ENCODE measurements at places on chromosomes 7 and 10. TPM values are rescaled to one million over a fixed set of nuclear protein-coding genes. Genes with fewer than 3 reads are reported as not detected.

CYP2C18 gene
- total RNA-seq = not detected

PON3 gene
- total RNA-seq = not detected

CPED1 gene
- total RNA-seq = 2.2 TPM

RNF133 gene
- 0.26 TPM for total RNA-seq

PITX3 gene
- not detected for total RNA-seq

LEP gene
- total RNA-seq = not detected

DNA sequence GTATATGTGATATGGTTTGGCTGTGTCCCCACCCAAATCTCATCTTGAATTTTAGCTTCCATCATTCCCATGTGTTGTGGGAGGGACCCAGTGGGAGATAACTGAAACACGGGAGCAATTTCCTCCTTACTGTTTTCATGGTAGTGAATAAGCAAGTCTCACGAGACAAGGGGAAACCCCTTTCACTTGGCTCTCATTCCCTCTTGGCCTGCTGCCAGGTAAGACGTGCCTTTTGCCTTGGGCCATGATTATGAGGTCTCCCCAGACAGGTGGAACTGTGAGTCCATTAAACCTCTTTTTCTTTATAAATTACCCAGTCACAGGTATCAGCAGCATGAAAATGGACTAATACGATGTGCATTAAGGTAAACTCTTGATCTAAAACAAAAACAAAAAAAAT, 357.1 kb upstream of the AOAH start:
- H3K36me3 ChIP-seq = no peaks in the 10 kb centered on the region
- H3K4me1 ChIP-seq = no peaks in the 10 kb centered on the region
- H3K4me3 ChIP-seq = no peak overlapping the region

DNA sequence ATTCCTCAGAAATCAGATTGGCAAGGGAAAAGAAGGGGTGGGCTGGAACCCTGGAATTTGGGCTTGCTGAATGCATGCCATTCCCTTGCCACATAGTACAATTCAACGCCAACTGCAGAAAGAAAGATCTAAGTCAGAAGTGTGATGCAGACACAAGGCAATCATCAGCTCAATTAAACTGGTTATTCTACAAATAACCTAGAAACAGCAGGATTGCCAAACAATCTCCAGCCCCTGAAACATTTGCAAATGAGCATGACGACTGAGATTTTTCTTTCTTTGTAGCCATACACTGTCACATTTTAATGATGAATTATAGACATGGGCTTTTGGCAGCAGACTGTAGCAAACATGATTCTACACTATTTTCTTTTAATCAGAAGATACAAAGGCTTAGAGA, 16.5 kb upstream of the CREB5 start:
- no peaks in the 10 kb centered on the region for H3K4me1 ChIP-seq
- no peaks in the 10 kb centered on the region for H3K27me3 ChIP-seq
- no peak overlapping the region for H3K4me3 ChIP-seq
- DNase-seq = no peak
- H3K36me3 ChIP-seq = no peaks in the 10 kb centered on the region
- no peak overlapping the region for H3K27ac ChIP-seq

DNA sequence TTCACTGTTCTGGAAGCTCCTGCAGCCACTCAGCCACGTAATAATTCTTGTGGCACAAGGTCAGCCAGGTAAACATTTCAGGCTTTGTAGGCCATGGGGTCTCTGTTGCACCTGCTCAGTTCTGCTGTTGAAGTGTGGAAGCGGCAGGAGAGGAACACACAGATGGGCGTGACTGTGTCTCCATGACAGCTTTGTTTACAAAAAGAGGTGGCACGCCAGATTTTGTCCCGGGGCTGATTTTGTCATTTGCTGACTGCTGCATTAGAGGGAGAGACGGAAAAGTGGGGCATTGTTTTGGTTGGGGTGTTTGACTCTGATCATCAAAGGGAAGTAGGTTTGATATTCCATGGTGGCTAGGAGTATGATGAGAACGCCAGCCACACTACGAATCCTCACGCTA, 103.1 kb downstream of the PRKAG2 start:
- H3K36me3 ChIP-seq = no peaks in the 10 kb centered on the region
- no peaks in the 10 kb centered on the region for H3K27me3 ChIP-seq
- H3K27ac ChIP-seq = no peak overlapping the region
- DNase-seq = no peak
- H3K4me1 ChIP-seq = no peaks in the 10 kb centered on the region

DNA sequence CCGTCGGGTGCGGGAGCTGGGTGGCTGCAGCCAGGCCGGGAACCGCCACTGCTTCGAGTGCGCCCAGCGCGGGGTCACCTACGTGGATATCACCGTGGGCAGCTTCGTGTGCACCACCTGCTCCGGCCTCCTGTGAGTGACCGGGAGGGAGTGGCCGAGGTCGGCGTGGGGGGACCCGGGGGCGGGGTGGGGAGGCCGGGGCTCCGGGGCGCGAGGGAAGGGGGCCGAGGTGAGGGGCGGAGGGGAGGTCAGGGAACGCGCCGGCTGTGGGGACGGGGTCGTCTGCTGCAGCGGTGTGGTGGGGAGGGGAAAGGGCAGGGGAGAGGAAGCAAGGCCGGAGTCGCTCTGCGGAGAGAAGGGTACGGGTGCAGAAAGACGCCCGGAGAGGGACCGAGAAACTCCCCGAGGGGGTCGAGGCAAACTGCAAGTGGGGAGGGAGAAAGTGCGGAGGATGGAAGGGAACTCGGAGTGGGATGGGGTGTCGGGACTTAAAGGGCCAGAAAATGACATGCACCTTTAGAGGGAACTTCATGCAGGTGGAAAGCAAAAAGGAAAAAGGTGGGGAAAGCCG, 518 bp downstream of the AGFG2 start:
- H3K36me3 ChIP-seq = no peaks in the 10 kb centered on the region
- H3K27ac ChIP-seq = no peak overlapping the region
- DNase-seq = no peak
- H3K27me3 ChIP-seq = no peaks in the 10 kb centered on the region

DNA sequence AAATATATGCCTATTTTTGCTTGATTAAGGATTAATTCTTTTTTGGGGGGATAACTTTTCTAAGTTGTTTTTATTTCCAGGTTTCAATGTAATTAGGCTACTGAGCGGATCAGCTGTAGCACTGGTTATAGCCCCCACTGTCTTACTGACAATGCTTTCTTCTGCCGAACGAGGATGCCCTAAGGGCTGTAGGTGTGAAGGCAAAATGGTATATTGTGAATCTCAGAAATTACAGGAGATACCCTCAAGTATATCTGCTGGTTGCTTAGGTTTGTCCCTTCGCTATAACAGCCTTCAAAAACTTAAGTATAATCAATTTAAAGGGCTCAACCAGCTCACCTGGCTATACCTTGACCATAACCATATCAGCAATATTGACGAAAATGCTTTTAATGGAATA, 1.0 kb downstream of the LRRTM3 start:
- H3K27me3 ChIP-seq = peaks cover 6% of the 10 kb centered on the region
- no peak for DNase-seq
- H3K27ac ChIP-seq = no peak overlapping the region

GRCh38 chr7:43637114-43637806, 54.4 kb downstream of the STK17A start:
- no peaks in the 10 kb centered on the region for H3K27me3 ChIP-seq
- peak; percentile 50 for DNase-seq
- peaks cover 72% of the 10 kb centered on the region for H3K36me3 ChIP-seq
- H3K27ac ChIP-seq = peak overlapping the region; percentile 28

DNA sequence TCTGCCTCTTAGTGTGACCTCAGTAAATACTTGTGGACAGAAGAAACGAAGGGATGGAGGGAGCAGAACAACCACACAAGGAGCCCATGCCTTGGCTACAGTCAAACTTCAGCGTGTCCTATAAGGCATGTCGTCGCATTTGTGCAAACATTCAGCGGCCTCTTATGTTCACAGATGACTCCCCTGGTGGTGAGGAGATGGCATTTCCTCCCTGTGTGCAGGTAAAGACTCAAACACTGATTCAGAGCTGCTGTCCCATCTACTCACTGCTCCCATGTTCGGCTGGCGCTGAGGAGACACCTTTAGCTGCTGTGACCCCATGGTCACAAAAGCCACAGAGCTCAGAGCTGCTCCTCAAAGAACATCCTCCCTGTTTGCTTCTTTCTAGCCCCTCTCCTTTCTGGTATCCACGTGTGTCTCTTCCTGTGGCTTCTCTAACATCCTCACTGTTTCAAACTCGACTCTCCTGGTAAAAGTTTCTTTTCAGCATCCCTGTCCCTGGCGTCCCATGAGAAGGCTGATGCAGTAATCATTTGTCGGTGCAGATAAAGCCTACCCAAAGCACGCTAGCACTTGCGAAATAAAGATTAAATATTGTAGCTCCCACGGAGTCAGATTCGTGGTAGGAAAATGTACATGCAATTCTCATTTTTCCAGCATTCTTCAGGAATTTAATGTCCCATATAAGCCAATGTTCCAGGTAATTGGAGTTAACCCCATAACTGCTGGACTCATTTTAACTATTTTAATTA, 124.9 kb upstream of the NEBL start:
- no peak overlapping the region for H3K4me3 ChIP-seq
- no peaks in the 10 kb centered on the region for H3K36me3 ChIP-seq
- no peaks in the 10 kb centered on the region for H3K4me1 ChIP-seq
- H3K27ac ChIP-seq = no peak overlapping the region

GRCh38 chr7:111175908-111176441, 85.0 kb downstream of the LRRN3 start:
- H3K4me1 ChIP-seq = no peaks in the 10 kb centered on the region
- no peak overlapping the region for H3K27ac ChIP-seq
- no peaks in the 10 kb centered on the region for H3K27me3 ChIP-seq
- no peaks in the 10 kb centered on the region for H3K36me3 ChIP-seq
- no peak overlapping the region for H3K4me3 ChIP-seq

DNA sequence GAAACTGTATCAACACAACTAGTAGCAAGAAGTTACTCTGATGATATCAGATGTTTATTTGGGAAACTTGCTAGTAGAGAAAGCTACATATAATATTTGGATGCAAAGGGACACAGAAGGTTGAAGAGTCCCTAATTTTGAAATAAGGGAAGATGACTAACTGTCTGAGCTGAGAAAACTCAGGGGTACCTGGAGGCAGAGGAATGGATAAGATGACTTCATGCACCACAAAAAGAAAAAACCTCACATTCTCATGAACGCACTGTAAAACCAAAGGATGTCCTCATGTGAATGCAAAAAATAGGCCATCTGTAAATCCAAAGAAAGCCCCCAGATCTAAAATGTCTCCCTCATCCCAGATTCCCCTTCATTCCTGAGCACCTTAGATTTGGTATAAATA, 29.3 kb downstream of the PRSS2 start:
- H3K4me3 ChIP-seq = no peak overlapping the region
- H3K4me1 ChIP-seq = peaks cover 38% of the 10 kb centered on the region
- H3K36me3 ChIP-seq = peaks cover 30% of the 10 kb centered on the region
- DNase-seq = no peak

- DNase-seq = peak; percentile 24
- no peaks in the 10 kb centered on the region for H3K36me3 ChIP-seq
- peaks cover 17% of the 10 kb centered on the region for H3K4me1 ChIP-seq
- H3K27ac ChIP-seq = no peak overlapping the region
- no peak overlapping the region for H3K4me3 ChIP-seq
- H3K27me3 ChIP-seq = no peaks in the 10 kb centered on the region
Observed at GRCh38 chr7:22333680-22334141, 23.2 kb downstream of the RAPGEF5 start.

DNA sequence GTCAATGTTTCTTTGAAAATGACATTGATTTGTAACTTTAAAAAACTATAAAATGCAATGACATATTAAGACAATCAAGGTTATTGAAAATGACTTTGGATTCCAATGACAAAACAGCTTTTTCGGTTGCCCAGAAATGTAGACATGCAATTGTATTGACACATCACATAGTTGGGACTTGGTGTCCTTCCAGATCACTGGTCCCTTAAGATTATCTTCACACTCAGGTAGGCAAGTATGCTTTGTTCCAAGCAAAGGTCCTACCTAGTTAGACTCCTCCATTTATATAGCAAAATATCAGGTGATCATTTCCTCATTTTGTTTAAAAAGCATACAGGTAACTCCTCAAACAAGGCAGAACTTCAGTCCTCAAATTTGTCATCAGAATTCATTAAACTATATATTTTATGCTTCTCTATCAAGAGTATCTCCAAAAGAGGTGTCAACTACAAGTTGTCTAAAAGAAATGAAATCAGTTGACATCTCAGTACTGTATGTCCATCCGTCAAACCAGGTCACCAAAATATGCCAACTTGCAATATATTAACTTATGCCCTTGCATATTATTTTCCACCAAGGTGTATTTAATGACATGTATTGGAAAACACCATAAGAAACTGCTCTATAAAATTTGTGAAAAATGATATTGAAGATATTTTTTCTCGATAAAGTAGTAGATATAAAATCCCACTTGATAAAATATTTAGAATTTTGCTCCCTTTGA, 64.6 kb downstream of the TSPAN12 start:
- no peak overlapping the region for H3K27ac ChIP-seq
- DNase-seq = no peak
- no peaks in the 10 kb centered on the region for H3K27me3 ChIP-seq
- H3K36me3 ChIP-seq = no peaks in the 10 kb centered on the region
- H3K4me3 ChIP-seq = no peak overlapping the region

DNA sequence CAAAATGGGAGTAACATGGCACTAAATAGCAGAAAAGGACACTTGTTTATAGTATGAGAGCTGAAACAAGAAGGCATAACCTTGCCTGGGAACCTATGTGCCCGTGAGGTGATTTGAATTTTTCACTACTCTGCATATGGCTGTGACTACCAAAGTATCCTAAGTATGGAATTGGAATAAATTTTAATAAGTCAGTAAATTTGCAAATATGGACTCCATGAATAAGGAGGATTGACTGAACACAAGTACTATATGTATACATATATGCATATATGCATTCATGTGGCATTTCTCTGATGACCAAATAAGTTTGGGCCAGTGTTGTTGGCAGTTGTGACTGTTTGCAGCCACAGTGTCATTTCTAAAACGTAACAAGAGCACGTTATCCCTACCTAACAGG, 34.5 kb downstream of the PRR15 start:
- no peaks in the 10 kb centered on the region for H3K27me3 ChIP-seq
- no peak overlapping the region for H3K4me3 ChIP-seq
- H3K36me3 ChIP-seq = no peaks in the 10 kb centered on the region
- peaks cover 9% of the 10 kb centered on the region for H3K4me1 ChIP-seq

Data from PC-3 (cell line).